RWPE2 (cell line): ENCODE measurements at places on chromosomes 5 and 9.

DNA sequence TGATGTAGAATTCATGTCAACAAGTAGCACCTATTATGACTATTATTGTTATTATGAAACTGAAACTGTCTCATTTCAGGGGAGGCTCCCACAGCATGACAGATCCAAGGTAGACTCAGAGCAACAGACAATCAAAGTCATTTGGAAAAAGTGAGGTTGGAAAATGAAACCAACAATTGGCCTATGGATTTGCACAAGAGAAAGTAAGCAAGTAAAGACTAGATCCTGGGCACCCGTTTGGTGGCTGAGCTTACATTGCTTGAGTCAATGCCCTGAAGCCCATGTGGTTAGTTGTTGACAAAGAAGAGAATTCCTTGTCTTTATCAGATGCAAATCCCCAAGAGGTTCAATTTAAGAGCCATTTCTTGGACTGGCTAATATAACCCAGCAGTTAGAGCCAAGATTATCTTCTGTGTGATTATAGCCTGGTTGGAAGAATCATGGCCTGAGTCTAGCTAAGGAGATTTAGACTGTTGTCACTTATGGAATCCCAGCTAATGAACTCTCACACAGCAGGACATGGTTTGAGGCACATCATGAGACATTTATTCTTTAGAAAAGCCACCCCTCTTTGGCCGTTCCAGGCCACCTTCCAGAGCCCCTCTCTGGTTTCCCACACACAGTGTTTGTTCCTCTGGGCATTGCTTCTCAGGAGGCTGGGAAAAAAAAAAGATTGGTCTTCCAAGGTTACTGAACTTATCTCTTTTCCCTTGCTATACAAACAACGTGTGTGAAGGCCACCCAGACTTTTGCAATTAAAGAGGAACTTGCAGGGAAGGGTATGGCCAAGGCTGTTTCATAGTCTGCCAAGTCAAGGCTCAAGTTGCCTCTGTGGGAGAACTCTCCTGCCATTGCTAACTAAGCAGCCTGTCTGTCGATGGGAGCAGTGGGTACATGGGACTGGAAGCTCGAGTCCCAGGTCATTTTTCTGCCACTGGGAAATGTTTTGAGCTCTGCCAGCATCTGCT is 399.5 kb downstream of the ENC1 start:
- no peak for DNase-seq

- no peak for DNase-seq
Measured at GRCh38 chr5:82362636-82363035, 84.5 kb upstream of the RPS23 start.

DNA sequence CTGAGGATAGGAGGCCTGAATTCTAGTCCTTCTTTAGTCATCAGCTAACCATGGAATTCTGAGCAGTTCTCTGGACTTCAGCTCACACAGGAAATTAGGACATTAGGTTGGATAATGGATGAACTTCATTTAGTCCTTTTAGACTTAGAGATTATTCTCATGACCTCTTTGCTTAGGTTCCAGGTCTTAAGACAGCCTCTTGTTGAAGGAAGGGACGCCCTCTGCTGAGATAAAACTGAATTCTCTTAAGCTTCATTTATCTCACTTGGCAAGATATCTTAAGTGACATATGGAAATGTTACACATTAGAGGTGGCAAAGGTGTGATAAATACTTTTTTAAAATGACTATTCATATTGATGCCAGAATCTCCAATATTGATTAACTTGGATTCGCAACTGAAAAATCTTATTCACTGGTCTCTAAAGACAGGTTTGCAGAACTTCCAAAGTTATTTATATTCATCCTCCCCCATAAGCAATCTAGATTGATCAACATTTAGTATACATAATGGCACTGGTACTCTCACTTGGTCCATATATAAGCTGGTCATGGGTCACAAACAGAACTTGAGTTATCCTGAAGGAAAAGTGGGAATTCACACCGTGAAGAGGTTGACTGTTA is 16.9 kb upstream of the ZNF366 start:
- DNase-seq = no peak

GRCh38 chr5:43772764-43773477 is 169.9 kb downstream of the NNT start:
- DNase-seq = no peak

DNA sequence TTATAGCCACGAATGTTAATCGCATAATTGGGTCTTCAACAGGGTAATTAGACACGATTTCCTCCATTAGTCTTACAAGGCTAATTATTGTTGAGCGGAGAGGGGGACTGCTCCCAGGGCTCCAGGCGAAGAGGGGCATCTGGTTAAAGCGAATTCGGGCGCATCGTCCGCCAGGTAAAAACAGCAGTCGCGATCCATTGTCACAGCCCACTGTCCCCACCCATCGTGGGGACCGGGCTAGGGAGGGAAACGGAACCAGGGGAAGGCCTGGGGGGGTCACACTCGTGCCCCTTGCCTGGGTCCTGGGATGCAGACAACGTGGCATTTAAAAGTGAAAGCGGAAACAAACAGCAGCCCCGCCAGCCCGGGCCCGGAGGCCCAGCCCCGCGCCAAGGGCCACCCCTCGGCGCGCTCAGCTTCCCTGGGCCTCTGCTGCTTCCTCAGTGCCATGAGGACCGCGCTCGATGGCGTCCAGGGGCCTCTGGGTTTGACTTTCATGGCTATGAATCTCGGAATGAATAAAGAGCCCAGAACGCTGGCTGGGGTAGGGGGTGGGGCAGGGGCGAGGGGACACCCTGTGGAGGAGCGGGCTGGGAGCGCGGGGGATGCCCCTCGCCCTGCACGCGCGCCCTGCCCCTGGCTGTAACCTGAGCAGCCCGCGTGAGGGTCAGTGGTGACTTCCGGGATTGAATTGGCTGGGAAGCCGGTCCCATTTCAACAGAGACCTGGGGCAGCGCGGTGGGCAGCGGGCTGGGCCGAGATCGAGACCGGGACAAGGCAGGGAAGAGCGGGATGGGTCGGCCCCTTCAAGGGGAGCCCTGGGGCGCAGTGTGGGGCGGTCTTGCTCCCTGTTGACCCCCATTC is 99.9 kb downstream of the GTF3C4 start:
- no peak for DNase-seq

DNA sequence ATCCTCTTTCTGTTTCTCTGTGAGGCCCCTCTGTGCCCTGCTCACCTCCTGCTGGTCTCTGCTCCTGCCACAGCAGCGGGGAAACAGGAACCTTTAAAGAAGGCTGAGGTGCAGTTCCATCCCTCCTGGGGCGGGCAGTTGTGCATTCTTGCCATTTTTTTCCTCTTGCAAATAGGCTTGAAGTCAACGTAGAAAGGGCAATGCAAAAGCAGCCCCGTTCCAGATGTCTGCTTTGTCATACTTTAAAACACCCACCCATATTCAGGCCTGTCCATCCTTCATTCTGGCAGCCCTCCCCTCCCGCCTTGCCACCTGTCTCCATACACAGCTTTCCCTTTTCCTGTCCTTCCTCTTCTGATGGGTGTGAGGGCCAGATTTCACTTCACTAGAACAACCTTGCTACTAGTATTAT is 65.4 kb upstream of the KLF9 start:
- DNase-seq = no peak

GRCh38 chr5:97087138-97087537 is 55.3 kb downstream of the LIX1 start:
- DNase-seq = no peak
